ENCODE measurements at places on chromosomes 7 and 10.

GRCh38 chr7:22894546-22894945 is 71.9 kb upstream of the TOMM7 start:
- no peak for DNase-seq

- DNase-seq, result no peak
These were observed 6.9 kb upstream of the GOLGA7B start for GRCh38 chr10:97842656-97843280.

- no peak for DNase-seq
These were observed 99.3 kb downstream of the COL13A1 start for GRCh38 chr10:69901022-69901421.

- peak; percentile 44 for DNase-seq
These were observed 206.5 kb upstream of the PRKCQ start for GRCh38 chr10:6786579-6787031.

- DNase-seq, result no peak
These were observed 13.0 kb downstream of the AOAH start for GRCh38 chr7:36711256-36711655.

- no peak for DNase-seq
These were observed 147.3 kb upstream of the CDCA7L start for GRCh38 chr7:22093001-22093400.

GRCh38 chr7:158754746-158755444 is 50.3 kb upstream of the NCAPG2 start:
- DNase-seq, result no peak

DNA sequence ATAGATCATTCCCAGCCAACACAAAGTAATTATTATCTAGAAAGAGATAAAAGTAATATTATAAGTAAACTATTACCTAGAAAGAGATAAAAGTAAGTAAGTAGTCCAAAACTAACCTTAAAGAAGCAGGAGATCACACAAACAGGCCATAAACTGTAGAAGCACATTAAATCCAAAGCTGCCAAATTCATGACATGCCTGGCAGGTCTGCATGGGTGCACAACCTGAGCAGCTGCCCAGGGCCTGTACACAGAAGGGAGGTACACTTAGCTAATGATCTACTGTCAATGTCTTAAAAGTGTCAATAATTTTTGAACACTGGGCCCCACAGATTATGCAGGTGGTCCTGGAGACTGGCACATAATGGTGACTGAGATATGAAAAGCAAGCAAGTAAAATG is 196.5 kb downstream of the GRM8 start:
- DNase-seq, result no peak

DNA sequence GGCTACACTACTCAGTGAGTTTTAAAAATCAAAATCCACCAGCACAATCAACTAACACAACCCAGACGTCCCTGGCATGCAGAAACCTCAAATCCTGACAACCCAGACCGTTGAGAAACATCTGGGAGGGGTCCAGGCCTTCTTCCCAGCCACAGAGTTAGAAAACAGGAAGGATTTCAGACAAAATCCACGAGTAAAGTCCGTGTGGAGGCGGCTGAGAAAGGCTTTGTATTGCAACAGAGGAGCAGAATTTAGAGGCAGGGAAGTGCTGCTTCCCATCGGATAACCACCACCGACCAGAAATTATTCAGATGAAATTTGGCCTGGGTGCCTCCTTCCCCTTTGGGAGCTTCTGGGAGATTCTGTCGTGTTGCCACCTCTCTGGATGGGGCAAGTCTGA is 61.5 kb downstream of the TNS3 start:
- no peak for DNase-seq

- DNase-seq, result no peak
These were observed 103.6 kb upstream of the PDSS1 start for GRCh38 chr10:26593896-26594295.

- DNase-seq, result no peak
These were observed 118.3 kb downstream of the DIP2C start for GRCh38 chr10:571166-571565.

- DNase-seq, result no peak
These were observed 30.7 kb upstream of the RBM20 start for GRCh38 chr10:110613341-110613995.

Data from substantia nigra (tissue), 51 donors.